ENCODE measurements at places on chromosomes 4 and X.
A peak's percentile ranks its signal among the peaks of the same experiment; 100 is the strongest.

- DNase-seq = no peak
These were observed 134.2 kb downstream of the PTTG2 start for GRCh38 chr4:38094419-38094818.

GRCh38 chr4:8433136-8433535, 7.4 kb downstream of the ACOX3 start:
- DNase-seq = no peak

DNA sequence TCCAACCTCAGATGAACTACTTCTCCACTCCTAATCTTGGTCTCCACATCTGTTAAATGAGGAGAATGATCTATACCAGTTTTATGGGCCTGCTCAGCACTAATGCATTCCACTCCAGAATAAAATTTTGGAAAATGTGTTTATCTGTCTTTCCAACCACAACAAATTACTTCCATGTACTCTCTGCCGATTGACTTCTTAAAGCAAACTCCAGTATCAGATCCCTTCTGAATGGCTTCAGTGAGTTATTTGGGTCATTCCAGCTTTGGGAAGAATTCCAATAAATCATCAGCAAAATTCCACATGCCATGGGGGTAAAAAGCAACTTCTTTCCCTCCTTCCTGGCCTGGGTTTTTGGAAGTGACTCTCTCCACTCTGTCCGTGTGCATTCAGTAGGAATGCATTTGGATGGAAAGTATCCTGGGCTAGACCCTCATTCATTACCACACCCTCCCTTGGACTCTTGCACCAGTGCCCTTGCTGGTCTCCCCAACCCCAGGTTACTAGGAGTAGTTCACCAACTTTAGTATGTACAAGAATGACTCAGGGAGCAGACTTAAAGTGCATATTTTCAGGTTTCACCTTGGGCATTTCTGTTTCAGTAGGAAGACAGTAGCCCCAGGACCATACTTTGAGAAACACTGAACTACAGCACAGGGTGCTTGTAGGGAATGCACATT, 15.4 kb upstream of the ADH6 start:
- no peak for DNase-seq

- DNase-seq = no peak
These were observed 292.7 kb downstream of the SPOCK3 start for GRCh38 chr4:166941629-166942028.

DNA sequence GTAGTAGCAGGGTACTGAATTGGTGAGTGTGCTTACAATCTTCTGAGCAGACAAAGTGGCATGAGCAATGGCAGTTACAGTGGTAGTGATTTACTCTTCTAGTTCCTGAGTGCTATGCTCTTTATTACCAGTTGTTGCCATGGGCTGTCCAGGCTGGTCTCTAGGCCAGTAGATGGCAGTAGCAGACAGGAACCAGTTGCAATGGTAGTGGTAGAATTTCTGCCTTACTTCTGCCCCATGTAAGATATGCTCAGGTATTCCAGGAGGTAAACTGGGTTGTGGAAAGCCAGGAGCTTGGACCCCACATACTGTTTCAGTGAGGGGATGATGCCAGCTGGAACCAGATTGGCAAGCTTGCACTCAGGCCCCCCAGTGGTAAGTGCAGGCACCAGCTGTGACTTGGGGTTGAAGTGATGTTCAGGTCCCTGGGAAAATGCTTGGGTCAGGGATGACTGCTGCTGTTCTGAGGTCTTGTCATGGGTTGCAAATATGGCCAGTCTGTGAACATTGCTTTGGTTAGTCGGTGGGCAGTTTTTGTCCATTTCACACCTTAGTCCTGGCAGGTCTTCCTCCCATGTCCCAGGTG, 63.0 kb upstream of the ZXDB start:
- DNase-seq = peak; percentile 3

GRCh38 chr4:4946416-4946815, 72.8 kb downstream of the CYTL1 start:
- DNase-seq = no peak

GRCh38 chr4:176043838-176044588, 21.6 kb upstream of the WDR17 start:
- DNase-seq = no peak

- no peak for DNase-seq
These were observed 7.3 kb downstream of the CFAP99 start for GRCh38 chr4:2426069-2426397.

DNA sequence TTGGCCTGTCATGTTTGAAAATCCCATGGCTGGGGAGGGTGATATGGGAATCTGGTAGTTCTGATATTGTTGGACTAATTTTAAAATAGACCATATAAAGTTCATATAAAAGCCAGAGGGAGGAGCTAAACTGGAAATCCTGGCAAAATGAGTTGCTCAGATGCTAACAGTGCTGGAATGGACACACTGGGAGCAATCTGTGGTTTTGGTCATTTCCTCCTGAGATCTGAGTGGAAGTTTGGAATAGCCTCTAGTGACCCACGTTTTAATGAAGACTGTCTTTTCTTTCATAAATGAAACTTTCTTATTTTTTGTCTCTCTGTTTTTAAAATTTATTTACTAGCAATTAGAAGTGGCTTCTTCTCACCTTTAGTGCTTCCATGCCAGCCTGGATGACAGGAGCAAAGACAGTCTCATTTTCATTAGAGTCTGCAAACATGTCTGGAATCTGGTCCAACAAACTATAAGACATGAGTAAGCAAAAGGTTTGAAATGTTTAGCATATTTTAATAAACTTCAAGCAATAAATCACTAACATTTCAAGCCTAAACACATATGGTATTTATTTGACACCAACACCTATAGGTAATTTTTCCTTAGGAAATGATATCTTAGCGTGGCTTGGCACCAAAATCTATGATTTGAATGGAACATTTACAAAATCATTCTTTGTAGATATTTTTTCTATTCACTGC, 66.6 kb downstream of the METTL14 start:
- DNase-seq = no peak

GRCh38 chrX:133346026-133346425, 69.3 kb downstream of the GPC4 start:
- no peak for DNase-seq

Data from CD4-positive, alpha-beta T cell treated with Interleukin-10 for 1 hour (primary cell).